ENCODE measurements at places on chromosomes 4 and X. TPM values are rescaled to one million over a fixed set of nuclear protein-coding genes. Genes with fewer than 3 reads are reported as not detected.

DNA sequence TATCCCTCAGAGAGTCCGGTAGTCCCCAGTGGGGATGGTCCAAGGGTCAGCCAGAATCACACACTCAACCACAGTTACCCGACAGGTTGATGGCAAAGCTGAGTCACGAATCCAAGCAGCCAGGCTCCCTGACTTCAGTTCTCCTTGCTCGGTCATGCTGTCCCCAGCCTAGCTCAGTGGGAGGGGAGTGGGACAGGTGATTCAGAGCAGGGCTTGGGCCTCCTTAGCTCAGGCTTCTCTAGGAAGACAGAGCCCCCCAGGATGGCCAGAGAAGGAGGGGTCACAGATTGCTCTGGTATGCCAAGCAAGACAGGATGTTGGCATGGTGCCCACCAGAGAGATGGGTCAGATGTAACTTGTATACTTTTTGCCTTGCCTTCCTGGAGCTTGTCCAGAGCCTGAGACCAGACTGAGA is 66.5 kb downstream of the EFNB1 start:
- DNase-seq: peak; percentile 53

Gene GALNT7
- total RNA-seq: 17.8 TPM

- no peak for DNase-seq
Measured at GRCh38 chr4:75715105-75715799, 9.1 kb upstream of the USO1 start.

GRCh38 chr4:122167369-122167768 is 15.2 kb downstream of the BLTP1 start:
- no peak for DNase-seq

Gene NPY5R
- 30.1 TPM for total RNA-seq

Gene ANOS1
- total RNA-seq: 22.0 TPM

Gene GLRA3
- total RNA-seq: 5.0 TPM

- DNase-seq: no peak
Measured at GRCh38 chr4:53233114-53233795, 132.6 kb downstream of the SCFD2 start.

Gene HEPH
- 5.1 TPM for total RNA-seq

GRCh38 chr4:168739886-168740285 is 243.0 kb downstream of the PALLD start:
- no peak for DNase-seq

GRCh38 chrX:41984628-41985027 is 61.3 kb upstream of the CASK start:
- DNase-seq: no peak

- no peak for DNase-seq
Measured at GRCh38 chr4:138789796-138790195, 225.8 kb upstream of the NOCT start.

DNA sequence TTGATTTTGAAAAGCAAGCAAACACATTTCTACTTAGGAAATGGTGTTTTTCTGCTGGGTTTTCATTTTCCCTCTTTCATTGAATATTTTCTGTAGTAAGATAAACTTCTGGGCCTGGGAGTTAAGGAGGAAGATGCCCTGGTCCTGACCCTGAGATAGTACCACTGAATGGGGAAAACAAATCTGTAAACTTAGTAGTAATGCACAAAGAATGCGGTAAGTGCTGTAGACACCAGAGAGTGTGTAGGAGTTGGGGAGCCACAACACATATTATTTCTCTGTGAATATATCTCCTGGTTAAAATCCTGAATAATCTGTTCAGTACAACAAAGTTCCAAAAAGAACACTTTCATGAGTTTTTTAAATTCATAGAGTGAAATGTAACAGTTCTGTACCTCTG is 178.3 kb downstream of the MAPK10 start:
- DNase-seq: no peak

DNA sequence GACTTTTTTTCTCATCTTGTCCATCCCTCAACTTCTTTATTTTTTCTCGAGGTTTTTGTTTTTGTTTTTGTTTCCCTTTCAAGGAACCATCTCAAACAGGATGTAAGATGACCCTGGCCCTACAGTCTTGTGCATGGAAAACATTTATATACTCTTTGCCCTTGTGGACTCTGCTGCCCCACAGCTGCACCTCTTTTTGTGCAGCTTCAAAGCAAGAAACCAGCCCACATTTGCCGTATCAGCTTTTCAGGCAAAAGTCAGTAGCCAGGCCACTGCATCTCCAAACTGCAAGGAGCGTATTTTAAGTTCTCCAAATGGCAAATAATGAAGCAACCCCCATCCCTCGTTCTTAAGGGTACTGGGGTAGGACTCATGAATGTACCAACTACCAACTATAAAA is 756.5 kb downstream of the C4orf33 start:
- no peak for DNase-seq

DNA sequence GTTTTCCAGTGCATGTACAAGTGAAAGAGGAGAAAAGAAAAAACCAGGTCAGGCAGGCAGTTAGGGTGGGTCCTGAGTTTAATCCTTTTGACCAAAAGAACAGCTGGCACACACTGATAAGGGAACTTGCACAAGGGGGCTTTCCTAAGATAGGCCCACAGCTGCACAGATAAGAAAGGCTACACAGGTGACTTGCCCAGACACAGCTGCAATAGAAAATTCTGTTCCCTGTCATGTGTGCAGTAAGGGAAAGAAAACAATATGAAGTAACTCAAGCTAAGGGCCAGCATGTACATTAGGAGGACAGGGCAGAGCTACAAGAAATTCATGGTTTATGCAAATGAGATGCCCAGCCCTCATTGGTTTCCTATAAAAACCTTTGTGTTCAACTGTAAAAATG is 32.9 kb downstream of the LUZP4 start:
- no peak for DNase-seq

Gene POU3F4
- 12.6 TPM for total RNA-seq

Gene AASDH
- 41.8 TPM for total RNA-seq

DNA sequence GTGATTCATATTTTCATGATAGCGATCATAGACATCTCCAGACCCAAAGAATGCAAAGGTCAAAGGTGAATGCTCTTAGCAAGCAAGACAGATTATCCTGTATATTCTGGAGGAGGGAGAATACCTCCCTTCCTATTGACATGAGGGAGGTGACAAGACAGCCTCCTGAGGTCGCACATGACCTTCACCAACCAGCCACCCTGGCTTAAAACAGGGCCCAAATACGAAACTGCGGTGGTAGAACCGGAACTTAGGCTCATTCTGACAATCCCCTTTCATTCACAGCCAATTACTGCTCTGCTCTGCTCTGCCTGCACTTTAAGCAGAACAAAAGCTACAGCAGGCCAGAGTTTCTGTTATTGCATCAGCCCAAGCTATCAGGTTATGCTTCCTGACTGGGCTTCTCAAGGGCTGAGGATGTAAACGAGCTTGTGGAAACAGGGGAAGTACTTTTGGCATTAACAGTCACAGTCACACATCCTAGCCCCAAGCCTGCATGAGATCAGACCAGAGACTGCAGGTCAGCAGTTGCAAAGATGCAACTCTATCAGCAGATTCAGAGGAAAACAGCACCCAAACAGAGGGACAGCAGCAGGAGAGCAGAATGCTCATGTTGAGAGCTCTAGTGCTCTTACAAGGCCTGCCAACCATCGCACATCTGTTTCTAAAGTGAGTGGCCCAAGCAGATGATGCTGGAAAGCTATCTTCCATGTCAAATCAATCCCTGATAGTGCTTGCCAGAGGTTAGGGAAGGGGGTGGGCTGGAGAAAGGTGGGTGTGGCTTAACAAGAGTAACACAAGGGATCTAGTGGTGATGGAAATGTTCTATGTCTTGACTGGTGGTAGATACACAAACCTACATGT is 51.3 kb upstream of the MAP3K15 start:
- no peak for DNase-seq

- no peak for DNase-seq
Measured at GRCh38 chr4:123507376-123507775, 110.8 kb downstream of the SPRY1 start.

DNA sequence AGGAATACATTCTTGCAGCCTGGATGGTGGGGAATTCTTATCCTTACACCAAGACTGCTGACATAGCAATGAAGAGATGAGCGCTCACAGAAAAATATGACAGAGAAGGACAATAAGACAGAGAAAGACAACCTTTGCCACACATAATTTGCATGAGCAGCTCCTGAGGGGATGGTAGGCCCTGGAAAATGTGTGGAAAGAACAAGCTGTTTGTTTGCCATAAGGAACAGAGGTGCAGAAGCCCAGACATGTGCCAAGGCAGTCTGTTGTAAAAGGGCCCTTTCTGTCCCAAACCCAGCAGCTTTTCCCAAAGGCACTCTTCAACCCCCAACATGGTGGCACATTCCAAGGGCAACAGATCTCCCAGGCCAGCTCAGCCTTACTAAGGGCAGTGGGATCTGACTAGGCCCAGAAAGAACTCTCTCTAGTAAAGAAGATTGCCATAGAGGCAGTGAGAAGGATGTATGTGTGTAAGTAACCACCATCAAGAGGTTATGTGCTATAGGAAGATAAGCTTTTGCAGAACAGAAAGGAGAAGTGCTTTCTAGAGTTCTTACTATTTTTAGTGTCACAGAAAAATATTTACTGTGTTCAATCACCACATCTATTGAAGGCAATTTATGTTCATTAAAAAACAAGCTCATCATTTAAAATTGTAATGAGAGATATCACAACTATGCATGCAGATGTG is 287.0 kb upstream of the RASGEF1B start:
- DNase-seq: no peak

- DNase-seq: no peak
Measured at GRCh38 chr4:185920171-185920570, 108.2 kb upstream of the SORBS2 start.

DNA sequence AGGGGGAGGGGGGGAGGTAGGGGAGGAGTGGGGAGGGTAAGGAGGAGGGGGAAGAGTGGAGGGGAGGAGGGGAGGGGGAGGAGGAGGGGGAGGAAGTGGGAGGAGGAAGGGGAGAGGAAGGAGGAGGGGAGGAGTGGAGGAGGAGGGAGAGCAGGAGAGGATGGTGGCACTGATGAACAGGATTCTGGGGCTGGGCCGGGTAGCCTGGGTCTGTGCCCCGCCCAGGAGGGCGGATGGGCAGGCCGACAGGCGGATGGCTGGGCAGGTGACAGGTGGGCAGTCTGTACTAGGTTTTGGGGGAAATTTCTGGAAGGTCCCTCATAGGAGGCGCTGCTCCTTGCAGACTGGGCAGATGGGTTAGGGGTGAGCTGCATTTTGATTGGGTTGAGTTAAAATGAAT is 66.0 kb upstream of the ADRA2C start:
- DNase-seq: no peak

Gene CNGA1
- not detected for total RNA-seq
